Hypothalamus (tissue), 51 donors: ENCODE measurements at places on chromosomes 11 and 22.

GRCh38 chr11:60769811-60770210, 13.1 kb downstream of the MS4A15 start:
- DNase-seq = no peak

- no peak for DNase-seq
Observed at GRCh38 chr11:62370743-62371440, 33.6 kb downstream of the ASRGL1 start.

- no peak for DNase-seq
Observed at GRCh38 chr11:107998761-107999160, 9.9 kb upstream of the CUL5 start.

- DNase-seq = no peak
Observed at GRCh38 chr22:42190274-42190673, 59.7 kb upstream of the CYP2D6 start.

GRCh38 chr11:68127714-68128681, 6.8 kb upstream of the CHKA start:
- DNase-seq = peak; percentile 63

- no peak for DNase-seq
Observed at GRCh38 chr11:45592636-45593035, 72.8 kb downstream of the CHST1 start.

- DNase-seq = no peak
Observed at GRCh38 chr11:15157606-15158137, 42.9 kb downstream of the INSC start.

DNA sequence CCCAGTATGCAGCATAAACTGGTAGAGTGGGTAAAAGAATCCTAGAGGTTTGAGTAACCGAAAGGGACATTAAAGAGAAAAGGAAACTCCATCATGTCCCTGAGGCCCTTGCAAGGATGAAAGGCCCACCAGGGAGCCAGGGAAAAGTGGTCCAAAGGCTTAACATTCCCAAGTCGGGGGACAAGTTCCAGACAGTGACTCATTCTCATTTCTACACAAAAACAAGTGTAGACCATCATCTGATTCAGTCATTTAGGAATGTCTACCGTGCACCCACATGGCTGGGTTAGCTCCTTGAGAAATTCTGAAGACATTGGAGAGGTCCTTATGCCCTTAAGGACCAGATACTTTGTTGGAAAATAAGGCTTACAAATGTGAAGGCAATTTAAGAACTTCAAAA, 4.8 kb upstream of the NOX4 start:
- no peak for DNase-seq

GRCh38 chr11:12270817-12271216, 106.6 kb upstream of the PARVA start:
- no peak for DNase-seq

GRCh38 chr11:121829159-121829643, 286.8 kb downstream of the BLID start:
- DNase-seq = no peak

GRCh38 chr11:44889266-44889665, 61.4 kb downstream of the TP53I11 start:
- DNase-seq = no peak

- no peak for DNase-seq
Observed at GRCh38 chr11:72239313-72239848, 4.6 kb downstream of the PHOX2A start.

- peak; percentile 16 for DNase-seq
Observed at GRCh38 chr22:43921370-43921769, 2.2 kb upstream of the PNPLA3 start.

GRCh38 chr11:2912498-2912897, 16.7 kb downstream of the PHLDA2 start:
- DNase-seq = no peak

- no peak for DNase-seq
Observed at GRCh38 chr11:122097419-122098001, 18.5 kb downstream of the BLID start.

- no peak for DNase-seq
Observed at GRCh38 chr11:2041963-2042362, 44.3 kb upstream of the H19 start.

DNA sequence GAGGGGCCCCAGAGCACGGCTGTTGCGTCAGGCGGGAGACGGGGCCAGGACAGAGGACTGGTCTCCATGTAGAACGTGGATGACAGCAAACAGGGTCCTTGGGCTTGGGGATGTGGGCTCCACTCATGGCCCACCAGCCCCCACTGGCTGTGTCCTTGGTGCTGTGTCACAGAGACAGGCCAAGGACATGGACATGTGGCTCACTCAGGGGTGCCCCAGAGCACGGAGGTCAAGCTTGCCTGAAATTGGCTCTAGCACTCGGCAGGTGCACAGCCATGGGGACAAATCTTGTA, 14.4 kb downstream of the FADS2 start:
- no peak for DNase-seq

DNA sequence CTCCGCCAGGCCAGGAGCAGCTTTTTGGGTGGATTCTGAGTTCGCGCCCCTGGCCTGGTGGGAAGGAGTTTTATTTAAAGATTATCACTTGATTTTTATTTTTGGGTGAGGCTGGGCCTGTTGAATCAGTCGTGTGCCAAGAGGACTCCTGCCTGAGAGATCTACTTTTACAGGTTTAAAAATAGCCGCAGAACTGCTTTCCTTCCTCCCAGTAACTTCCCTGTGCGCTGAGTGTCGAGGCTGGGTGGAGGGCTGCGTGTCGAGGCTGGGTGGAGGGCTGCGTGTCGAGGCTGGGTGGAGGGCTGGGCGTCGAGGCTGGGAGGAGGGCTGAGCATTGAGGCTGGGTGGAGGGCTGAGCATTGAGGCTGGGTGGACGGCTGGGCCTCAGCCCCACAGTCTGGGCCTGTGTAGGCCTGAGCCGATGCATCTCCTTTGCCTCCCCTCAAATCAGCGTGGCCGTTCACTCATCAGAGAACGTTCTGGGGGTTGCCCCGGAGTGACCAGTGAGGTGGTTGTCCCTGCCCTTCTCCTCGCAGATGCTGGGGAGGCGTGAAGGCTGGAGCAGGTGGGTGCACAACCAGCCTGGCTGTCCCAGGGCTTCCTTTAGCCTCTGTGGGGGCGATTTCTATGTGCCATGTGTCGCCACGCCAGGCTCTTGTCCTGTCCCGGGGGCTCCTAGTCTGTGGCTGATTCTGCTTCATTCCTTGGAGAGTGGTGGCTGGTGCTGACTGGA, 30.1 kb downstream of the GRAMD4 start:
- DNase-seq = no peak

DNA sequence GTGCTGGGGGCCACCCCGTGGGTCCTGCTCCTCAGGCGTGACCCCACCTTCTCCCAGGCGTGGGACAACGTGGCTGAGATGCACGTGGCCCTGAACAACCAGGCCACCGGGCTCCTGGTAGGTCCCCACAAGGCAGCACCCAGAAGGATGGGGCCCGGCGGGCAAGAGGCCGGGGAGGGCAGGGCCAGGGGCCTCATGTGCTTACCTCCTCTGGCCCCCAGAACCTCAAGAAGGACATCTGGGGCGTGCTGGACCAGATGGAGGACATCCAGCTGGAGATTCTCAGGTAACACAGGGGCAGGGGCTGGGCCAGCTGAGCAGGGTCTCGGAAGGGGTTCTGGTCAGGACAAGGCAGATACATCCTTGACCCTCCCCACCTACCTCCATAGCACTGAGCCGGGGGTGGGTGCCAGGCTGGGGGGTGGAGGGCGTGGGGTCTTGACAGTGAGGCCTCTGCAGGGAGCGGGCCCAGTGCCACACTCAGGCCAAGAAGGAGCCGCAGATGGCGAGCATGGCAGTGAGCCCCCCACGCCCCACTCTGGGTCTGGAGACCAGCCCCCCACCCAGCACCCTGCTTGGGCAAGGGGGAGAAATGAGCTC, 186.3 kb downstream of the IGLL1 start:
- DNase-seq = no peak

- DNase-seq = no peak
Observed at GRCh38 chr11:112297248-112297866, 36.7 kb upstream of the PLET1 start.

DNA sequence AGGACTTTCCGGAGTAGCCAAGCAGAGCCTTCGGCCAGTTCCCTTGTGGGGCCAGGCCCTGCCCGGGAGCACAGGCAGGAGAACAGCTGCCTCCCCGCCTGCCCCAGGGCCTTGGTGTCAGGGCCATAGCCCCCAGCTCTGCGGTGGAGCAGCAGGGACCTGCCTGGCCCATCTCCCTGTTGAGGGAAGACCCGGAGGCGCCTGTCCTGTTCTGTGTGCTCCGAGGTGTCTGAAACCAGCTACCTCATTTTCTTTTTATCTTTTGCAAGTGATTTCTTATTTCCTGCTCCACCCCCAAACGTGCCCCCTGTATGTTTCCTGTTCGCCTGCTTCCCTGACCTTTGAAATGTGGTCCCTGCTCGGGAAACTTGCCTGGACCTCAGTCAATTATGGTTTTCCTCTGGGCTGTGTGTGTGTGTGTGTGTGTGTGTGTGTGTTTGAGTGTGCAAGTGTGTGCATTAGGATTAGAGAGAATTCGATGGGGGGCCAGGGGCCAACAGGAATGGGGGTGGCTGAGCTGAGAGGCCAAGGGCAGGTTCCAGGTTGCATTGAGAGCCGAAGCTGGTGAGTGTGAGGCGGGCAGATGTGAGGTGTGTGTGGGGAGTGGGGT, 19.1 kb downstream of the LRP5 start:
- no peak for DNase-seq

DNA sequence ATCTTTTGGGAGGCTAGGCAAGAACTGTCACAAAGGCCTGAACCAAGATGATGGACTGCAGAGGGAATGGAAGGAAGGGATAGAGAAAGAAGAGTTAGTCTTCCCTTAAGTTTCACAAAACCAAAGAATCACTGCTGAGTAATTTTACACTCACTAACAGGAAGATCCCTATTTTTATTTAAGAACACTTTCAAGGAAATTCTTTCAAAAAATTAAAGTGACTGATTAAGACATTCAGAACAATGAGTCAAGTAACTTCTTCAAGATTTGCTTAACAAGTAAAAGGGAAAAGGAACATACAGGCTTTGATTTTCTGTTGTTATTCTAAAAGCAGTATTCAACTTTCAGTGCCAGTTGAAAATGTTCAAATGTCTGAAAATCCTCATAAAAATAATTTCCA, 3.1 kb downstream of the PITPNB start:
- DNase-seq = no peak

- no peak for DNase-seq
Observed at GRCh38 chr22:44777364-44777755, 25.0 kb downstream of the ARHGAP8 start.

DNA sequence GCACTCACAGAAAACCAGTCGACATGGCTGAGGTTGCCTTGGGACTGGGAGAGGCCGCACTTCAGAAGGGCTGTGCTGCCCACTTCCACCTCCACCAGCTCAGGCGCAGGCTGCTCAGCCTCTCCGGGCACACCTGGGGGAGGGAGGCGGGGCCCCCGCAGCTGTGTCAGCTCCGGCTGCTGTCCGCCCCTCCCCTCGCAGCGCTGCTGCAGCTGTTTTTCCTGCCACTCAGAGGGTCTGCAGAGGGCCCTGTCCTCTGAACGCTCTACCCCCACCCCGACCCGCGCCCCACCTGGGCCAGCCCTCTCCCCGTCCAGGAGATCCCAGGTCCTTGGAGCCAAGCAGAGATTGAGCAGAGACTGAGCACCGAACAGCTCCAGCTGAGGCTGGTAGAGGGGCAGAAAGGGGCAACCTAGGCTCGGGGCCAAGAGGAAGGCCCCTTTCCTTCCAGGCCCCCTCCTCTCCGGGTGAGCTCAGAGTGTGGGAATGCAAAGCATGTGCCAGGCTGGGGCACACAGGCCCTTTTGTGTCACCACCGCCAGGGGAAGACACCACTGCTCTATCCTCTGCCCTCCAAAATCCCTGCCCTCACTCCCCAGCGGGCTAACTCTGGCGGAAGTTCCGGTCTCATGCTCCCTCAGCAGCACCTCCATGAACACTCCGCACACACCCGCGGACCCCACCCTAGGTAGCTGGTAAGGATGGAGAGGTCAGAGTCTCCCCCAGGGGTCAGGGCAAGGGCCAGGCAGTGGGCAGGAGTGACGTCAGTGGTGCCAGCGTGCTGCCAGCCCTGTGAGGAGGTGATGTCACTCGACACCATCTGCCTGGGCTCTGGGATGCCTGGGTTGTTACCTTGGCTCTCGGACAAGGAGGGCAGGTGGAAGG, 1.6 kb downstream of the MCAM start:
- DNase-seq = no peak

DNA sequence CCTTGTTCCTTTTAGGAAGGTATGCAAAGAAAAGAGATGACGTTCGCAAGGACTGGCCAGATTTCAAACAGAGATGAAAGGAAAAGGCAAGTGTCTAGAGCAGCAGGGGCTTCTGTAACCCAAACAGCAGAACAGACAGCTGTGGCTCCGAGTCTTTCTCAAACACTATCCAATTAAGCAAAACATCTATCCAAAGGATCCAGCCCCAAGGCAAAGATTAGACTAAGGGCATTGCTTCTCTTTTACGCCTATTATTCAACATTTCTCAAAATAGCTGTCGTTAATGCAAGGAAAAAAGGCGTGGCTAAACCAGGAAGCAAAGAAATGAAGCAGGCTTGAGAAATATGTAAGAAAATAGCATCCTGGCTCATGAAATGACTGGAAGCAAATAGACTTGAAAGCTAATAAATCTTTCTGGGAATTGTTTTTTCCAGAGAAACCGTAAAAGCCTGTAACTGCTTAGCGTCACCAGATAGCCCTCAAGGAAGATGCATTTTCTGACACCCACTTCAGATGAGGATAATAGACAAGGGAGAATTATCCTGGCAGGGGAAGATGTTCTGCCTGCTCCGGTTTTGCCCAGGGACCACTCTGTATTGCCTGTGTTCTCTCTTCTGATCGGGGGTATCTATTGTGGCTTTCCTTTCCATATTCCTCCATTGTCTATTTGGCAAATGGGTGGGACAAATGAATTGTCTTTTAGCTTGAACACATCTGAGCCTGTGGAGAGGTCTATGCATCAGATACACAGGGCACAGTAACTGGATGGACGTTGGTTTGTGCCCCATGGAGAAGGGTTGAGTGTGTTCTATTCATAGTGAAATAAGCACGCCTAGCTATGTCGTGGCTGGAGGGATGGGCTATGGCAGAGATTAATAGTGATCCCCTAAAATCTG, 20.2 kb downstream of the C11orf96 start:
- DNase-seq = no peak

DNA sequence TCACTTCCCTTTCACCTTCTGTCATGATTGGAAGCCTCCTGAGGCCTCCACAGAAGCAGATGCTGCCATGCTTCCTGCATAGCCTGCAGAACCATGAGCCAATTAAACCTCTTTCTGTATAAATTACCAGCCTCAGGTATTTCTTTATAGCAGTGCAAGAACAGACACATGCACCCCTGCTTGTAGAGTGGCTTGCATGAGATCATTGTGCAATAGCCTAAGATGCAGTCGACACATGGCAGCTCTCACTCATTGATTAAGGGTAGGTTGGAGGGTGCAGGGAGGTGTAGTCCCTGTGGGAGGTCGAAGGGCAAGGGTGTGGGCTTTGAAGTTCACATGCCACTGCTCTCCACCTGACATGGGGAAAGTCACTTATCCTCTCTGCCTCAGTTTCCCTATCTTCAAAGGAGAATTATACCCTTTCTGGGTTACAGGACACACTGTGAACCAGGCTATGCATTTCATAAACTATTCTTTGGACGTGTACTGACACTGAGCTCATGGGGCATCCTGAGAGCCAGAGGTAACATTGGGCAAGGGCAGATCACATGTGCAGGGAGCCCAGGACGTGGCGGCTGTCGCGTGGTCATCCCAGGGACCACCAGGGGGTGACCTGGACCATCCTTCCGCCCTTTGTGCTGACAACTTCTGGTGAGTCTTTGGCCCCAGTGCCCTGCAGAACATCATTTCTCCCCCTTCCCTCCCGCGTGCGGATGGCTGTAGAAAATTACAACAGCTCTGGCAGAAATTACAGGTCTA, 69.2 kb upstream of the SHANK2 start:
- DNase-seq = no peak
